ENCODE measurements at places on chromosomes 13 and 19.
A peak's percentile ranks its signal among the peaks of the same experiment; 100 is the strongest.

- no peak for DNase-seq
These were observed 769.8 kb upstream of the MIR17HG start for GRCh38 chr13:90577726-90578125.

- DNase-seq: no peak
These were observed at the start of gene ZNF154 for GRCh38 chr19:57708641-57709361. TSS of gene ZNF154 (minus strand) at chr19:57709204. CDS start at chr19:57708971, 233 bp downstream.

DNA sequence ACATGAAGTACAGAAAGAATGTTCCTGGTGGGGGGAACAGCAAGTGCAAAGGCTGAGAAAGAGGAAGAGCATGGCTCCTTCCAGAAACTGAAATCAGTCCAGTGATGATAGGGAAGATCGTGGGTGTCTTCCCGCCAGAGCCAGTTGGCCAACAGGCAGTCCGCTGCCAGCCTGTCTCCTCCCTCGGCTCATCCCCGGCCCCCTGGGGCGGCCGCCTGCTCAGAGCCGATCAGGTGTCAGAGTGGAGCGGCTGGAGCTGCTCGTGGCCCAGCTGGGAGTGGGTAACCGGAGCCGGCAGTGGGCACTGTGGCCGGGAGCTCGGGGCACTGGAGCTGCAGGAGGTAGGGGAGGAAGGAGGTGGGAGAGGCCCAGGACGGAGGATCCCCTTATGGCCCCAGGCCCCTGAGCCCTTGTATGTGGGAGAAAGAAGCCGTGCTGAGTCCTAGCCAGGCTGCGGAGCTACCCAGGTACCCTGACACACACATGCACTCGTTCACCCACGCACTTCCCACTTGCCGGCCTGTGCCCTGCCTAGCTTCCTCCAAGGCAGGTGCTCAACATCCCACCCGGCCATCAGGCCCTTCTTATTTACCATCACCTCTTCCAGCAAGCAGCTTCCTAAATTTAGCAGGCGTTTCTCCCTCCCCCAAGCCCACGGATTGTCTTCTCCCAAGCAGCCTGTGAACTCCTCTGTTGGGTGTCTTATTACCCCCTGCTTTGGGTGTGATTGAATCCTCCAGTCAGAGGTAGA lies 1.7 kb downstream of the ANKRD24 start:
- no peak for DNase-seq

DNA sequence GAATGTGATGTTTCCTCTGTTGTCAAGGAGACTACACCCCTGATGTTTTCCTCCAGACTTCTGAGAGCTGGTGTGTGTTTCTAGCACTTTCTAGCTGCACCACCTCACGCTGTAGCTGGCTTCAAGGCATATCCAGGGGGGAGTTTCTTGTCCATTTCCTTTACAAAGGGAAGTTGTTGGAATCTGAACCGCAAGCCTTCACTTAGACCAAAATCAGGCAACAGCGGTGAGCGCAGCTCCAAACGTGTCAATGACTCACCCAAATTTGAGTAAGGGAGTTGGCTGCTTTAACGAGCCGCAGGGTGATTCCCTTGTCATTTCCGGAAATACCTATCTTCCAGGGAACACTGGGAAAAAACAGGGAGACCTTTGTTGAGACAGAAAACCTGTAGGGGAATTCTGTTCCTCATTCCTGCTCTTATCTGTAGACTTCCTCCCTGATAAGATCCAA lies 2.5 kb downstream of the LDLR start:
- no peak for DNase-seq

DNA sequence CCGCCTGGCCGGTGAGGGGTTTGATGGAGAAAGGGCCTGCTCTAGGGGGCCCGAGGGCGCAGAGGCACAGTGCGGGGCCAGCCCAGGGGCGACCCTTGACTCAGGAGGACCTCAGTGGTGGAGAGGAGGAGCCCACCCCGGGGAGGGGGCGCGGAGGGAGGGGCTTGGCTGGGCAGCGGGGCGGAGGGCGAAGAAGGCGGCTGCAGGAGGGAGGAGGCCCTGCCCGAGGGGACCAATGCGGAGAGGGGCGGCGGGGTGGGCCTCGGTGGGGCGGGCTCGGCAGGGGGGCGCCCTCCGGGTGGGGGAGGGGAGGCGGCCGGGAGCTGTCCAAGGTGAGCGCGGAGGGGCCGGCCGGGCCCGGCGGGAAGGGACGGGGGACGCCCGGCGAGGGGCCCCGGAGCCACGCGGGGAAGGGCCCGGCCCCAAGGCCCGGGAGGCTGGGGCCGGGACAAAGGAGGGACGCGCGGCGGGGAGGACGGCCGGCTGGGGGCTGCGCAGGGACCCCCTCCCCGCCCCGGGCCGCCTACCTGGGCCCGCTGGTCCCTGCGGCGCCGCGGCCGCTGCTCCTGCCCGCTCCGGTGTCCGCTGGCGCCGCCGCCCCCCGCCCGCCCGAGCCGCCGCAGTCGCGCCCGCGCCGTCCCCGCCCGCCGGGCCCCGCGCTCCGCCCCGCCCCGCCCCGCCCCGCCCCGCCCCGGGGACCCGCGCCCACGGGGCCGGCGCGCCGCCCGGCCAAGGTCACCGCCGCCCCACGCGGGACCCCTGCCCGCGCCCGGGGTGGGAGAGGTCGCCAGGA lies at the start of gene DIRAS1:
Gene DIRAS1 (minus strand): TSS at position 596 of the 793 bp plus-strand sequence. CDS start 3,566 bp downstream, outside the sequence.
- DNase-seq: no peak

DNA sequence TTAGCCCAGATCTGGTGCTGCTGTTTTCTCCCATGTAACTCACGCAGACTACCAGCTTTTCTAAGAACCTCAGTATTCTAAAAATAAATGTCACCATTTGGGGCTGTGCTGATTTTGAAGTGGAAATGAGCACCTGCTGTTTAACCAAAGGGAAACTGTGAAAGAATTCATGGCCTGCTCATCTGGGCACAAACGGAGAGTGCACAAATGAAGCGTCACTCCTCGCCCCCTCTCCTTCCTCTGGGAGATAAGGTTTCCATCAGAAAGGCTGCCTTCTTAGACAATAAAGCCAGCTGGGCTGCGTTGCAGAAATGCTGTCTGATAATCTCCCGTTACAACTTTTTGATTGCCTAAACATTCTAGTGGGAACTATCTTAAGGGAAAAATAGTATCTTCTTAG lies 73.7 kb upstream of the SLC15A1 start:
- DNase-seq: no peak

DNA sequence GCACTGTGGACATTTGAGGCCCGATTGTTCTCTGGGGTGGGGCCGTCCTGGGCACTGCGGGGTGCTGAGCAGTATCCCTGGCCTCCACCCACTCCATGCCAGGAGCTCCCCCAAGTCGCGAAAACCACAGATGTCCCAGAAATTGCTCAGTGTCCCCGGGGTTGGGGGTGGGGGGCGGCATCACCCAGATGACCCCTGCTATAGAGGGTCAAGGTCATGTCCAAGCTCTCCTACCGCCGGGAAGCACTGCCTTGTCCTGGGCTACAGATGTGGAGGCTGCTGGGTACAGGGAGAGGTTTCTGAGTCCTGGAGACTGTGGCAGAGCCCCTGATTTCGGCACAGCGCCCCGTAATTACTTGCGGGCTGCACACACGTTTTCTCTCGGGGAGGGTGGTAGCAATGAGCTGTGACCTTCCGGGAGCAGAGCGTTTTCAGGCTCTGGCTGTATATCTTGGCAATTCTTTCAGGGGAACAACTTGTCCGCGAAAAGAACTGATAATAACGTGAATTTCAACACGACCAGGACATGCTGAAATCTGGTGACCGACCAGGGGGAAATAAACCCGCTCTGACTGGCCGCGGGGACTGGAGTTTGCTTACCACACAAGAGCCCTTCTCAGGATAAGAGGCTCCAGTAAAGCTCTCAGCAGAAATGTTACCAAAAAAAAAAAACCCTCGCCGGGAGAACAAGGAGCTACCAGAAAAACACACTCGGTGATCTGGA lies 68.1 kb downstream of the GNG7 start:
- DNase-seq: no peak

DNA sequence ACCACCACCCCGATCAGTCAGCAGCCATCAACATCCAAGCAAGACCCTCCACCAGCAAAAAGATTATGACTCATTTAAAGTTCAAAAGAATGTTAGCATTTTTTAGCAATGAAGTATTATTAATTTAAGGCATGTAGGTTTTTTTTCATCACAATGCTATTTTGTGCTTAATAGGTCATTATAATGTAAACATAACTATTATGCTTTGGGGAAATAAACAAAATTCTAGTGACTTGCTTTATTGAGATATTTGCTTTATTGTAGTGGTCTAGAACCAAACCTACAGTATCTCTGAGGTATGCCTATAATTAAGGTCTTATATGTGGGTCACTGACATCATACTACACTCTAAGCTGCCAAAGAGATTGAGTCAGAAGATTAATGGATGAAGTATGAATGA lies 20.0 kb downstream of the KLF12 start:
- no peak for DNase-seq

DNA sequence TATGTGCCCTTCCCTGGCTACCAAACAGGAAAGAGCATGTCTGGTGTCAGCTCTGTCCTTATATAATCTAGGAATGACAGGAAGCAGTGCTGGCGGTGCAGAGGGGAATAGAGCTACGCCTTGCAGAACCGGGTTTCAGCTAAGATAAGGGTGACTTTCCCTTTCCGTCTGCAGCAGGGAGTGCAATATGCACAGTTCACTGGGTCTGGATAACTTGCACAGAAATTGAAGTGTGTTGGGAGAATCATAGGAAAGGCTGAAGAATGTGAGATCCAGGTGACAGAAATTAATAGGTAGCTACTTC lies 90.0 kb upstream of the TSHZ3 start:
- DNase-seq: no peak

- DNase-seq: peak; percentile 41
These were observed 9.5 kb downstream of the ADAMTSL5 start for GRCh38 chr19:1503089-1503924.

GRCh38 chr13:61110732-61111131 lies 304.9 kb downstream of the PCDH20 start:
- no peak for DNase-seq

Data from activated gamma-delta T cell (primary cell).